ENCODE measurements at places on chromosomes 12 and 14.
A peak's percentile ranks its signal among the peaks of the same experiment; 100 is the strongest.

GRCh38 chr12:91937009-91937408 is 208.6 kb downstream of the BTG1 start:
- no peak for DNase-seq

DNA sequence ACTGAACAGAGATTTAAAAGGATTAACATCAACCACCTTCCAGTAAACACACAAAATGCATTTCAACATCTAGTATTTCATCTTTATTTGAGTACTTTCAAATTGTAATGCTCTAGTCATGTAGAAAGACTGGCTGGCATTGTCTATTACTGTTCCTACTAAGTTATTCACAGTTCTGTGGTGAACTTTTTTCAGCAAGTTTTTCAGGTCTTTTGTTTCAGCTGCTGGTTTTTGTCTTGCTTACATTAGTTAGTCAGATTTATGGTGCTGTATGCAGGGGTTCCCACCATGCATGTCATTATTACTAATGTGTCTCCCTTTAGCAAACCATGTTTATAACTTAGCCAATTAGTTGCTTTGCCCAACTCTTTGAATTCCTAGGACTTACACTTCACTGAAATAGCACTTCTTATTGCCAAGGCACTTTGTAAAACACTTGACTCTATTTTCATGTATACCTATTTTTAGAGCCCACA is 253.4 kb upstream of the KITLG start:
- DNase-seq: no peak

- no peak for DNase-seq
Observed at GRCh38 chr12:10663869-10664268, 10.0 kb downstream of the STYK1 start.

DNA sequence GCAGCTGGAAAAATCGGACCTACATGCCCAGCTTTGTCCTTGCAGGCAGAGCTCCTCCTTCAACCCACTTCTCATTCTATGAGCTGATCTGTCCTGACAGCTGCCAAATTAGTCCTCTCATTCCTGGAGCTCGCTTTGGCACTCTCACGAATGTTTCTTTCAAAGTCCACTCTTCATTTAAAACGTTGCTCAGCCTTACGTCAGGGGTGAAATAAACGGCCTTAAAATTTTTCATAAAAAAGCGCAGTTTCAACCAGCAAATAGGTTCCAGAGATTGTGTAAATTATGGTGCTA is 120.9 kb upstream of the HIF1A start:
- DNase-seq: no peak

- no peak for DNase-seq
Observed at GRCh38 chr12:57224973-57225679, 4.4 kb upstream of the SHMT2 start.

- peak; percentile 89 for DNase-seq
Observed at GRCh38 chr14:35386673-35387125, 17.9 kb downstream of the NFKBIA start.

Measured in NCI-H187 treated with DMSO at 0.1 percent for 48 hours (cell line).